Ureter (tissue), 1 donor: ENCODE measurements at places on chromosomes 12 and 14. TPM values are rescaled to one million over a fixed set of nuclear protein-coding genes. Genes with fewer than 3 reads are reported as not detected.

The LRRIQ1 gene
- total RNA-seq: 3.2 TPM

The GLIPR1L1 gene
- total RNA-seq: not detected

The CLEC4D gene
- not detected for total RNA-seq

The SSTR1 gene
- total RNA-seq: 2.9 TPM

The NANOG gene
- total RNA-seq: 2.5 TPM

The SCNN1A gene
- 63.8 TPM for total RNA-seq

The IFT81 gene
- total RNA-seq: 21.9 TPM

The RARG gene
- 101 TPM for total RNA-seq

The SPRING1 gene
- total RNA-seq: 22.6 TPM

The COCH gene
- 7.3 TPM for total RNA-seq

The MFAP5 gene
- 17.0 TPM for total RNA-seq

The GOLGA3 gene
- 79.5 TPM for total RNA-seq

The FANCM gene
- 9.9 TPM for total RNA-seq

The RD3L gene
- not detected for total RNA-seq

The PDZRN4 gene
- total RNA-seq: 13.9 TPM

The SENP1 gene
- total RNA-seq: 32.3 TPM

The KRT73 gene
- total RNA-seq: not detected

The LRCOL1 gene
- total RNA-seq: not detected

The OTX2 gene
- total RNA-seq: not detected

The C3AR1 gene
- 4.6 TPM for total RNA-seq

The GMPR2 gene
- 78.7 TPM for total RNA-seq

The VWF gene
- total RNA-seq: 173 TPM

The ABHD4 gene
- 33.7 TPM for total RNA-seq

The DNAH10 gene
- total RNA-seq: 0.60 TPM

The G2E3 gene
- total RNA-seq: 20.8 TPM

The RASSF8 gene
- total RNA-seq: 23.0 TPM

The CKAP4 gene
- total RNA-seq: 39.7 TPM

The MDGA2 gene
- total RNA-seq: not detected

The ALG10B gene
- 11.9 TPM for total RNA-seq

The RTL1 gene
- total RNA-seq: not detected

The LTB4R gene
- total RNA-seq: 9.6 TPM

The RND1 gene
- total RNA-seq: 1.9 TPM

The TC2N gene
- total RNA-seq: 119 TPM

The KTN1 gene
- total RNA-seq: 226 TPM

The TAS2R19 gene
- 14.2 TPM for total RNA-seq

The DAO gene
- total RNA-seq: not detected

The PAX9 gene
- total RNA-seq: 2.1 TPM

The RPL10L gene
- not detected for total RNA-seq

The PRH2 gene
- total RNA-seq: not detected

The RASSF9 gene
- total RNA-seq: 2.0 TPM

The ARMH4 gene
- 2.9 TPM for total RNA-seq

The FAR2 gene
- total RNA-seq: 10.1 TPM
